ENCODE measurements at places on chromosomes 12 and 14.

- DNase-seq, result no peak
Observed at GRCh38 chr12:66066137-66066928, 64.2 kb downstream of the LLPH start.

GRCh38 chr14:91521061-91521640 is 11.0 kb upstream of the PPP4R3A start:
- DNase-seq, result no peak

DNA sequence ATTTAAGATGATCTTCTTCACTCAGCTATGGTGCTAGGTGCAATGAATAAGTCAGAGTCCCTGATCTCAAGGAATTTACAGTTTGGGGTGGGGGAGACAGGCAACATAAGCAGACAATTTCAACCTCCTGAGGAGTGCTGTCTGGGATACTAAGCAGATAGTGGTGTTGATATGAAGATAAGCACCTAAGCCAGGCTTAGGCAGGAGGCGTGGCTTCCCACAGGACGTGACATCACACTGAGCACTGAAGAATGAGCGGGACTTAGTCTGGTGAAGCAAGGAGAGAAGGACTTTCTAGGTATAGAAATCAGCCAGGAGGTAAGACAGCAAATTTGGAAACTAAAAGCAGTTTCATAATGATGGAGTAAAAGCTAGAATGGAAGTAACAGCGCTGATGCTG is 6.8 kb downstream of the PRPH start:
- no peak for DNase-seq

- DNase-seq, result no peak
Observed at GRCh38 chr12:76264611-76265012, 83.6 kb downstream of the BBS10 start.

- DNase-seq, result no peak
Observed at GRCh38 chr12:93813972-93814821, 137.0 kb downstream of the CRADD start.

DNA sequence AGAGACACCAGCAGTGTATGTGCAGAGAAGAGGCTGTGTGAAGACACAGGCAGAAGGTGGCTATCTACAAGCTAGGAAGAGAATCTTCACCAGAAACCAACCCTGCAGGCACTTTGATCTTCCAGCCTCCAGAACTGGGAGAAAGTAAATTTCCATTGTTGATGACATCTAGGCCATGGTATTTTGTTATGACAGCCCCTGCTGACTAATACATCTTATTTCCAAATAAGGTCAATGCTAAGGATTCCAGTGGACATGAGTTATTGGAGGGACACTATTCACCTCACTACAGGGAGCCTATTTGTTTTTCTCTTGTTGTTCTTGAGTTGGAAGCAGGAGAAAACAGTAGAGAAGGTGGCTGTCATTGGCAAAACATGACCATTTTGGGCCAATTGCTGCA is 88.5 kb upstream of the RIN3 start:
- no peak for DNase-seq

- DNase-seq, result peak; percentile 67
Observed at GRCh38 chr12:116708826-116709756, 28.8 kb downstream of the SPRING1 start.

- no peak for DNase-seq
Observed at GRCh38 chr12:112738531-112738930, 53.0 kb upstream of the RPH3A start.

DNA sequence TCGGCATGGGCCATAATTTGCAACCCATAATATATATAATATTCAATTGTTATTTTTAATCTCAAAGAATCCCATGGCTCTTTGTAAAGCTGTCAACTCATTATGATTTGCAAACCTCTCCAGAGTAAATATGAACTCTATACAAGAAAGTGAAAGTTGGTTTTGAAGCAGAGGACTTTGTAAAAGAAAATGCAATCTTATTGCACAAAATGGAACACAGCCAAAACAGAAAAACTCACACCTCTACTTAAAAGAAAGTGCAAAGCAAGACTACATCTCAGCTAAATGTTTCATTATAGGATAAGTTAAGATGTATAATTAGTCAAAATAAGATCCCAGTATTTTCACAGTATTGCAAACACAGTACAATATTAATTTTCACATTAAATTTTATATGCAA is 111.2 kb upstream of the FLRT2 start:
- no peak for DNase-seq

DNA sequence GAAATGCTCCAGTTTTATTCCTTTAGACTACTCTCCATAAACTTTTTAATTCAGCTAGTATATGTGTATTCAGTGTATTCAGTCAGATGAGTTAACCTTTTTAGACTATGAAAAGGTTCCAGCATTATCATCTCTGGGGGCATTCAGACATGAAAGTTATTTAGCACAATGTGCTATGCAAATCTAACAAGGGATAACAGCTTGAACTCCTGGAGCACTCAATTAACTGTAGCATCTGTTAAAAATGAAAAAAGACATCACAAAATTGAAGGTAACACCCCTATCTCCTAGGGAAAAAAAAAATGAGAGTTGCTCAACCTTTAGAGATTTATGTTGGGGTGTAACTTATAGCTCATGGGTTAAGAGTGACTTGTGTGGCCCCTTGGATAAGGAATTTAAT is 211.5 kb downstream of the PHLDA1 start:
- no peak for DNase-seq

DNA sequence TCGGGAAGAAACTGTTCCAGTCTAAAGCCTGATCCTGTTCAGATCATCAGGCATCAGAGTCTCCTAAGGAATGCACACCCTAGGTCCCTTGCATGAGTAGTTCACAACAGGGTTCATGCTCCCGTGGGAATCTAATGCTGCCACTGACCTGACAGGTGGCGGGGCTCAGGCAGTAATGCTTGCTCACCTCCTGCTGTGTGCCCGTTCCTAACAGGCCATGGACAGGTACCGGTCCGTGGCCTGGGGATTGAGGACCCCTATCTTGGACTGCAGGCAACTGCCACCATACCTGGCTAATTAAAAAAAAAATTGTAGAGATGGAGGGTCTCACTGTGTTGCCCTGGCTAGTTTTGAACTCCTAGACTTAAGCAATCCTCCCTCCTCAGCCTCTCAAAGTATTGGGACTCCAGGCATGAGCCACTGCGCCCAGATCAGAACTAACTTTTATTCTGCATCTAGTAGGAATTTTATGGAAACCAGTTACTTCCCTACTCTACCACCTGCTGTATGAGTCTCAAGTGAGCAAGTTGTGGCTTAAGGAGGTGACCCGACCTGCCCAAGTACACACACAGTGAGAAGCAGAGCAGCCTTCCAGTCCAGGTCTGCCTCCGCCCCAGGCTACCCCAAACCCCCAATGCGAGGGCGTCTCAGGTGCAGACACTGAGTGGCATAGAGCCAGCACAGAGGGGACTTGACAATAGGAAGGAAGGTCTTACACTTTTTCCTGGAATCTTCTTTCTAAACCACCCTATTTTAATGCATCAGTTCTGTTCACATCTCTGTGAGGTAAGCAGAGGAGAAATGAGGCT is 2.5 kb upstream of the PAPLN start:
- DNase-seq, result no peak

DNA sequence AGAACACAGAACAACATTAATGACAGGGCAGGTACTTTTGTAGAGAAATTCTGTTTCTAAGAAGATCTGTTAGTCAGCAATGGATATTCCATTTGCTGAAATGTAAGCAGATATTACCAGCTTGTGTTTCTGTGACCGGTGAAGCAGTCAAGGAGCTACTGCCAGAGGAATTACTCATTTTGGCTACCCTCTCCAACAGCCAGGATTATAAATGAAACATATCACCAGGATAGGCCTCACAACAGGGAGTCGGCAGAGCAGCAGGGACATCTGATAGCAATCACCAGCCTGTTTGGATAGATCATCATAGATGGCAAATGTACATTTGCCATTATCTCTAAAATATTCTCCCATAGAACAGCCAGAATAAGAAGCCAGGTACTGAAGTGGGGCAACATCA is 440.7 kb downstream of the KCNH5 start:
- DNase-seq, result no peak

DNA sequence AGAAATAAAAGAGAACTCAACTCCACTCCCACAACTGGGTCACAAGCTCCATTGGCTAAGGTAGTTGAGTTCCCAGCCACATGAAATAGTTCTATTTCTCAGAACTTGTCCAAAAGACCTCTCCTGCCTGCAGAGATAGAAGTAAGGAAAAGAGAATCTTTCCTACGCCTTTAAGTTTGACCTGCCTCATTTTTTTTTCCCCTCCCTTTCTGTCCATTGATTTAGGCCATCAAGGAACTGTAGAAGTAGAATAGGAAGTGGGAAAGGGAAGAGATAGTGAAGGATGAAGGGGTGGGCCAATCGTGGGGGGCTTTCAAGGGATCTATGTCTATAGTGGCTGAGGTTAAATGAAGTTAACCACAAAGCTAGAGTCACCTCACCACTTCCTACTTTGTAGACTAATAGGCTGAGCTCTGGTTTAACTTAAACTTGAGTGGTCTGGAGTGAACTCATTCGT is 13.9 kb upstream of the NUDT4 start:
- no peak for DNase-seq

DNA sequence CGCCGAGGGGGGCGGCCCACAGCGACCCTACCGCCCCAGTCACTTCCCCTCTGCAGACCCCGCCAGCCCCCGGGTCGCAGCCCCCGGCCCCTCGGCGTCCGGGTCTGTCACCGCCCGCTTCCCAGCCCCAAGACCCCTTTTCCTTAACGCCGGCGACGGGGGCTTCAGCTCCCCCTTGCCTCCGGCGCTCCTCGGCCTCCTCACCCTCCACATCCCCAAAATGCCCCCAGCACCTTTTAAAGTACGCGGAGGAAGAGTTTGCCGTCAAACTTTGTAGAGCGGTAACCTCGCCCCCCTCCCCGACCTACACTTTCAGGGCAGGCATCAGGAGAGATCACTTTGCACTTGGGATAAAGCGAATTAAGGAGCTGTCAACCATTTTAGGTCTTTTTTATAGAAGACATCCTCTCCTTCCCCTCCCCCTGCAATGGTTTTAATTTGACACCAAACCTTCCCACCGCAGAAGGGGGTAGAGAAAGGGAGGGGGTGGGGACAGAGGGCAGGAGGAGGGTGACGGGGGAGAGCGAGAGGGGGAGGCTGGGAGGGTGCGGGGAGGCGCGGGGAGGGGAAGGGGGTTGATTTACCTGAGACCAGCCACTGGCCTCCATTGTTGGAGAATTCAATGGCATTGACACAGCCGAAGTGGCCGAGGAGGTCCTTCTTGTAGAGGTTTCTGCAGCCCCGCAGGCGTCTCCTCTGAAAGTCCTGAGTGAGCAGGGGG is 578 bp downstream of the DCAF5 start:
- DNase-seq, result no peak

DNA sequence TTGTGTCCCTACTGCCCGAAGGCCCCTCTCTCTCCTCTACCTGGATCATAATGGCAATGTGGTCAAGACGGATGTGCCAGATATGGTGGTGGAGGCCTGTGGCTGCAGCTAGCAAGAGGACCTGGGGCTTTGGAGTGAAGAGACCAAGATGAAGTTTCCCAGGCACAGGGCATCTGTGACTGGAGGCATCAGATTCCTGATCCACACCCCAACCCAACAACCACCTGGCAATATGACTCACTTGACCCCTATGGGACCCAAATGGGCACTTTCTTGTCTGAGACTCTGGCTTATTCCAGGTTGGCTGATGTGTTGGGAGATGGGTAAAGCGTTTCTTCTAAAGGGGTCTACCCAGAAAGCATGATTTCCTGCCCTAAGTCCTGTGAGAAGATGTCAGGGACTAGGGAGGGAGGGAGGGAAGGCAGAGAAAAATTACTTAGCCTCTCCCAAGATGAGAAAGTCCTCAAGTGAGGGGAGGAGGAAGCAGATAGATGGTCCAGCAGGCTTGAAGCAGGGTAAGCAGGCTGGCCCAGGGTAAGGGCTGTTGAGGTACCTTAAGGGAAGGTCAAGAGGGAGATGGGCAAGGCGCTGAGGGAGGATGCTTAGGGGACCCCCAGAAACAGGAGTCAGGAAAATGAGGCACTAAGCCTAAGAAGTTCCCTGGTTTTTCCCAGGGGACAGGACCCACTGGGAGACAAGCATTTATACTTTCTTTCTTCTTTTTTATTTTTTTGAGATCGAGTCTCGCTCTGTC is 1.8 kb downstream of the INHBE start:
- no peak for DNase-seq

DNA sequence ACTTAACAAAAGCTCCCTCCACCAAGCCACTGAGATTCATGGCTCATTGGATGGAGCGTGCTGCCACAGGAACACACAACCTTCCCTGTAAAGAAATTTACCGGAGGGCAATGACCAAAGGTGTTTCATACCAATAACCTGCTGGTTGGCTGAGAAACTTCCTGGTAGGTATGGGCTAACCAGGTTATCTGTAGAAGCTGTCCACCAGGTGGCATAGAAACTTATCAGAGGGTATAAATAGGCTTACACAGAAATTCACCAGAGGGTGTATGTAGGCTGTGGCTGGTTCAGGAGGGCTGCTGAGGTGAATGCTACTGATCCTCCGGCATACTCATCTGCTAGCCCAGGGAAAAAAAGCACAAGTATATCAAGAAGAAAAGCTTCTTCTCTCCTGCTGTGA is 27.1 kb upstream of the MTERF2 start:
- DNase-seq, result no peak

DNA sequence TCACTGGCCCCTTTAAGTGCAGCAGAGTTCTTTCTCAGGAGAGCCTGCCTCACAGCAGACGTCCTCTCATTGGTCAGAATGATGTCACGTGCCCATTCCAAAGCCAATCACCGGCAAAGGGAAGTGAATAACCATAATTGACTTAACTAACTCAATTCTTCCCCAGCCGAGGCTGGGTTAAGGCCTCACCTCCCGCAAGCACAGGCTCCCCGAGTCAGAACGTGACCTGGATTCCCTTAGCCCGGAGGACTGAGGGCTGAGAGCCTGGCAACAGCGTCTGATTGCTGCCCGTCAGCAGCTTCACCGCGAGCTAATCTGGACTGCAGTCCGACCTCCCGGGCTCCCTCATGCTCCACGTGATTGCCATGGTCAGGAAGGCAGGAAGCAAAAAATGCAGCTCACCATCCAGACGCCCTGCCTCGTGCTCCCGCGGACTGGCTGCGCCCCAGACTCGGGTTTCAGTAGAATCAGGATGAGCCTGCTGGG is 92.1 kb upstream of the FZD10 start:
- DNase-seq, result no peak
